ENCODE measurements at places on chromosomes 16 and 17. TPM values are rescaled to one million over a fixed set of nuclear protein-coding genes. Genes with fewer than 3 reads are reported as not detected.

The CDH8 gene
- not detected for polyA plus RNA-seq

The ZNF213 gene
- 7.2 TPM for polyA plus RNA-seq

The SDR42E2 gene
- polyA plus RNA-seq = not detected

The VPS35L gene
- polyA plus RNA-seq = 29.6 TPM

The STX1B gene
- polyA plus RNA-seq = 0.60 TPM

The KLHL11 gene
- polyA plus RNA-seq = 0.46 TPM

The FOXJ1 gene
- 0.60 TPM for polyA plus RNA-seq

The CLDN9 gene
- 0.28 TPM for polyA plus RNA-seq

The CEMP1 gene
- polyA plus RNA-seq = 1.2 TPM

The NPIPA7 gene
- polyA plus RNA-seq = 14.1 TPM

The CA10 gene
- polyA plus RNA-seq = not detected

The KRT14 gene
- polyA plus RNA-seq = 0.15 TPM

The TBC1D3B gene
- not detected for polyA plus RNA-seq

The OR1D5 gene
- polyA plus RNA-seq = not detected

The KCNG4 gene
- polyA plus RNA-seq = not detected

The TSNAXIP1 gene
- 0.60 TPM for polyA plus RNA-seq

The KRTAP1-1 gene
- polyA plus RNA-seq = not detected

The HAP1 gene
- 0.47 TPM for polyA plus RNA-seq

The PRSS33 gene
- not detected for polyA plus RNA-seq

The SDR42E1 gene
- polyA plus RNA-seq = 0.60 TPM
